ENCODE measurements at places on chromosomes 6 and 20. TPM values are rescaled to one million over a fixed set of nuclear protein-coding genes. Genes with fewer than 3 reads are reported as not detected.

The PXDC1 gene
- total RNA-seq, result 0.28 TPM

The SLC17A9 gene
- 22.3 TPM for total RNA-seq

DNA sequence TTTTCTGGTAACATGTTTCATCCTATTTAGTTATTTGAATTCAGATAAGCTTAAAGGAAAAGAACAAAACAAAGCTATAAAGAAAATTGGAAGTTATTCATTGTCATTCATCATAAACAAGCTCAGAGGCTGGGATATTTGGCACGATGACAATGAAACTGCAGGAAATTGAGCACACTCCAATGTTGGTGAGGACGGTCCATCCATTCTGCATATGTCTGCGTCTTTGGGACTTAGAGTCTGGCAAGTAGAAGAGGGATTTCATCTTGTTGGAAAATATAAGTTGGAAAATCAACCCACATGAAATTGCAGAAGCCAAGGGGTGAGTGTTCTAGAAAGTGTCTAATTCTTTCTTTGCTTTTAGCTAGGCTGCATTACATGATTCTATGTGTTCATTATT is 78.4 kb downstream of the HDGFL1 start:
- no peak for DNase-seq

GRCh38 chr6:44670146-44670545 is 282.6 kb downstream of the CDC5L start:
- no peak for DNase-seq

- DNase-seq, result no peak
These were observed 3.0 kb downstream of the NR2E1 start for GRCh38 chr6:108168501-108169463.

GRCh38 chr6:54262499-54262898 is 45.7 kb upstream of the TINAG start:
- no peak for DNase-seq

DNA sequence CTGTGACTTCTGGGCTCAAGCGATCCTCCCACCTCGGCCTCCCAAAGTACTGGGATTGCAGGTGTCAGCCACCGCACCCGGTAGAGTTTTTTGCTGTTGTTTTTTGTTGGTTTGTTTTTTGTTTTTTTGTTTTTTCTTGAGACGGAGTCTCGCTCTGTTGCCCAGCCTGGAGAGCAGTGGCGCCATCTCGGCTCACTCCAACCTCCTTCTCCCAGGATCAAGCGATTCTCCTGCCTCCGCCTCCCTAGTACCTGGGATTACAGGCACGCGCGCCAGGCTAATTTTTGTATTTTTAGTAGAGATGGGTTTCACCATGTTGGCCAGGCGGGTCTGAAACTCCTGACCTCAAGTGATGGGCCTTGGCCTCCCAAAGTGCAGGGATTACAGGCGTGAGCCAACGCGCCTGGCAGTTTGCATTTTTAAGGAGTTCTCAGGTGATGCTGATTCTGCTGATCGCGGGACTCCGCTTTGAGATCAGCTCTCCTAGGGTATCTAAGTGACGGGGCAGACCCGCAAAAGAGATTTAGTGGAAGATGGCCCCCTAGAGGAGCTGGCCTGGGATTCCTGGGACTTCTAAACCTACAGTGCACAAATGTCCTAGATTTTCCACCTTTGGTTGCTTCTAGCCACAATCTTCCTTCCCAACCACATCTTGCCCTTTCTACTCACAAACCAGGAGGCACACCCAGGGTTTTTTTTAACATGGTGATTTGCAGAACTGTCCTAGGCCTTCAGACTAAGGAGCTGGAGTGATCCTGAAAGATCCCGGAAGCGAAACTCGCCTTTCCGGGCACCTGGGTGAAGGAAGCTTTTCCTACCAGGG is 45.2 kb downstream of the DPPA5 start:
- no peak for DNase-seq

GRCh38 chr6:85792254-85792653 is 149.6 kb upstream of the SYNCRIP start:
- DNase-seq, result no peak

DNA sequence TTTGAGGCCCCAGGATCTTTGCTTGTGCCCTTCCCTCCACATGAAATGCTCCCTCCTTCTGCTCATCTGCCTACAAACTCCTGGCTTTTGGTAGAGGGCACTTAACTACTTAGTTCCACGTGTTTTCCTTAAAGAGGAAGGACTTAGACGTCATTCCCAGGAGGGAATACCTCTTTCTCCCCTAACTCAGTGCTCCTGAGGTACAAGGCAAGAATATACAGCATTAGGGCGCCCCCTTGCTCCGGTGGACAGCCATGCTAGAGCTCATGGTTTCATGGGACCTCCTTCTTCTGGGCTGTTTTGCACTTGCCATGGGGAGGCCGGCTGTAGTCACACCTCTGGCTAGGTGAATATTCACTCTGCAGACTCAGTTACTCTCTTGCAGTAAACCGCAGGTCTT is 93.8 kb upstream of the LY86 start:
- DNase-seq, result no peak

DNA sequence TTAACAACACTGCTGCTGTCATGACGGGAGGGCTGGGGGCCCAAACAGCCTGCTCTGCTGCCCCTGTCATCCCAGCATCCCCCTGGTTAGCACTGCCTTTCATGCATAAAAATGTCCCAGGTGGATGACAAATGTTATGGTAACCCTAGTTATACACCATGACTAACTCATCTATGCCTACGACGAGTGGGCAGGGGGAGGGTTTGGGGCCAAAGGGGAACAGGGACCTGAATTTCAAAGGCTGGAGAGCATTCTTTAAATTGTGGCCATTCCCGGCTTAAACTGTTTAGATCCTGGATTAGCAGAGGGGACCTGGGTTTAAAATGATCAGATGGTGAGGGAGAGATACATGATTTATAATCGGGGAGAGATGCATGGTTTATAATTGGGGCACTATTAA is 24.4 kb downstream of the GNAS-AS1 start:
- no peak for DNase-seq

DNA sequence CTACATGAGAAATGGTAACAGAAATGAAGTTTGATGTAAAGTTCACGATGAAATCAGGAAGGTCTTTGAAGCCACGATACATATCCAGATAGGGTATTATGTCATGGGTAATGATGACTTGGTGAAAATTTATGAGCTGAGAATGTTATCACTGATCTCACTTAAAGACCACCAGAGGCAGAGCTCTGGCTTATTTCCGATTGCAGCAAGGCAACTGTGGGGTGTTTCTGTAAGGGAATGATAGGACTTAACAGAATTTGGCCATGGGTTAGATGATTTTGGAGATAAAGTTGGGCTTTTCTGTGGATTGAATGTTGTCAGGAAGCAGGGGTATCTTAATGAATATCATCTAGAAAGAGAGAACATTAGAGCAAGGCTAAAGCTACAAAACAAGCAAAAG is 508.4 kb downstream of the HDGFL1 start:
- no peak for DNase-seq

GRCh38 chr20:33067806-33068205 is 11.6 kb upstream of the BPIFB4 start:
- no peak for DNase-seq

DNA sequence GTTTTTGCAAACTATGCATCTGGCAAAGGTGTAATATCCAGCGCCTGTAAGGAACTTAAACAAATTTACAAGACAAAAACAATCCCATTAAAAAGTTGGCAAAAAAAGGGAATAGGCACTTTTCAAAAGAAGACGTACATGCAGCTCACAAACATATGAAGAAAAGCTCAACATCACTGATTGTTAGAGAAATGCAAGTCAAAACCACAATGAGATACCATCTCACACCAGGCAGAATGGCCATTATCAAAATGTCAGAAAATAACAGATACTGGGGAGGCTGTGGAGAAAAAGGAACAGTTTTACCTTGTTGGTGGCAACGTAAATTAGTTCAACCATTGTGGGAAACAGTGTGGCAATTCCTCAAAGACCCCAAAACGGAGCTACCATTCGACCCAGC is 54.2 kb downstream of the TSBP1 start:
- no peak for DNase-seq

GRCh38 chr6:123668965-123669591 is 32.3 kb upstream of the TRDN start:
- no peak for DNase-seq

DNA sequence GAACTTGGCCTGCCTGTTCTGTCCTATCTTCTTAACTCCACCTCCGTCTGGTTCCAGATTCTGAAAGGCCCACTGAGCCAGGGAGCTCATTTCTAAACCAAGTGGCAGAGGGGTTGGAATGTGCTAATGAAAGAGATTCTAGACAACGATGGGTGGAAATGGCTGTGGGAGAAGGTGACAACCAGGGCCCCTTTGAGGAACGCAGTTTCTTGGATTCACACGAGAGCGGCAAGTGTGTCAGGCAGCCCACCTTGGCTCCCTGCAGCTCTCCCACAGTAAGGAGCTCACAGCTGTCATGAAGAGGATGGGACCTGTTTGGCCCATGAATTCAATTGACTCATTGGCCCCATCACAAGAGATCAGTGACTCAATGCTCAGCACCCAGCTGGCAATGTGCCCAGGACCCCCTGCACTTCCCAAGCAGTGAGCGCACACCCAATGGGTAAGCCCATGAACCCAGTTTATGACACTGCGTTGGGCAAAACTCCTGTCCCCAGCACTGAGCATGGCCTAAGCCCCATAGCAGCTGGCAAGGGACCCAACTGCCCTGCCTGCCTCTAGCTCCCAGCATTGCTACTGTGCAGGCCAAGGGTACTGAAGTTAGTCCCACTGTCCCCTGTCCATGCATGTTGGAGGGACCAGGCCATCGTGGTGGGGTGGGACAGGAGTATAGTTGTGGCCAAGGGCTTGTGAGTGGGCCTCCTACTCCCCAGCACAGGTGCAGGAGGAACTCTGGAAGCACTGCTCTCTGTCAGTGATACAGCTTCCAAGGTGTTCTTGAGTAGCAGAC is 16.4 kb downstream of the MRPS18A start:
- no peak for DNase-seq

- DNase-seq, result no peak
These were observed 2.0 kb downstream of the PDE10A start for GRCh38 chr6:165660857-165661663.

DNA sequence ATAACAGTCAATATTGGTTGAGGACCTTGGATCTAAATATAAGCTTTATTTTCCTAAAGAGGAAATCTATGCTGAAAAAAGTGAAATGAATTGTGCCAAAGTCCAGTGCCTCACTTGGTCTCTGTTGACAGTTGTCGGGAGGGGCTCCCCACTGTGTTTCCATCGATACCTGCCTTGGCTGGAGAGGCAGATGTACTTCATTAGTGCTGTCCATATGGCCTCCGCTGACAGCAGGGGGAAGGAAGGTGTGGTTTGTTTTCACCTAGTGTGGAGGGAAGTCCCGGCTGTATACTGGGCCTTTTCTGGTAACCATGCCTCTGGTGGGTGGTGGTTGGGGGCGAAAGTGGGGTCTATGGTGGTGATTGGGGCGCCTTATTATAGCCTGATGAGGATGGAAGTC is 42.7 kb downstream of the CD2AP start:
- no peak for DNase-seq

All from natural killer cell (primary cell).